Sigmoid colon (tissue), 7 donors: ENCODE measurements at places on chromosomes 5 and 9. TPM values are rescaled to one million over a fixed set of nuclear protein-coding genes. Genes with fewer than 3 reads are reported as not detected.
A peak's percentile ranks its signal among the peaks of the same experiment; 100 is the strongest.

- H3K27me3 ChIP-seq, result peaks cover 11% of the 10 kb centered on the region
- H3K4me3 ChIP-seq, result no peak overlapping the region
- H3K27ac ChIP-seq, result no peak overlapping the region
- no peaks in the 10 kb centered on the region for H3K4me1 ChIP-seq
- H3K36me3 ChIP-seq, result no peaks in the 10 kb centered on the region
These were observed 31.3 kb downstream of the IRX4 start for GRCh38 chr5:1851290-1851934.

DNA sequence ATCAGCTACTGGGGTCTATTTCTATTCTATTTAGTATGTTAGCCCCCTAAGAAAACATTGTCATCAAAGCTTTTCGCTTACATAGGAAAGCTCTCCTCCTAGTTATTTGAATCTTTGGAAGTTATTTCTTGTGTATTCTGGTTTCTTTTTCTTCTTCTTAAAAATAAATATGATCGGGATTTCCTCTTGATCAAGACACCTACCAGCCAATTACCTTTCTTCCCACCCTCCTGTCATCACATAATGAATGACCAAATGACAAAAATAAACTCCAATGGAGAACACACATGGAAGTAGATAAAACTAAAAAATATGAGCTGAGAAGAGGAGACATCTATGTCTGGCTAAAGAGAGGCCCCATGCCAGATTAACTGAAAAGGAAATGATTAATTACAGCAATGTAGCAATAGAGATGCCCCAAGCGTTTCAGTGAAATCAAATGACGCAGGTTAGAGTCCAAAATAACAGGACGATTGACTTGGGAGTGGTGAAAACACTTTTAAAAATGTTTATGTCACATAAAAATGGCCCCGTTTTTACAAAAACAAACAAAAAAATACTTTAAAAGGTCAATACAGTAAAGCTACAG lies 59.5 kb upstream of the PCSK1 start:
- H3K36me3 ChIP-seq, result no peaks in the 10 kb centered on the region
- no peak overlapping the region for H3K4me3 ChIP-seq
- DNase-seq, result no peak
- H3K4me1 ChIP-seq, result no peaks in the 10 kb centered on the region

Gene GBGT1
- total RNA-seq, result 17.9 TPM

Gene LCP2
- total RNA-seq, result 12.2 TPM

- no peaks in the 10 kb centered on the region for H3K36me3 ChIP-seq
- peaks cover 17% of the 10 kb centered on the region for H3K4me1 ChIP-seq
- H3K27ac ChIP-seq, result peak overlapping the region; percentile 48
- H3K27me3 ChIP-seq, result no peaks in the 10 kb centered on the region
- no peak overlapping the region for H3K4me3 ChIP-seq
These were observed 9.5 kb upstream of the IFNK start for GRCh38 chr9:27514551-27514950.

Gene NXNL2
- total RNA-seq, result not detected

Gene DBH
- not detected for total RNA-seq

Gene TIMD4
- total RNA-seq, result 0.66 TPM

Gene RIMOC1
- total RNA-seq, result 16.9 TPM

DNA sequence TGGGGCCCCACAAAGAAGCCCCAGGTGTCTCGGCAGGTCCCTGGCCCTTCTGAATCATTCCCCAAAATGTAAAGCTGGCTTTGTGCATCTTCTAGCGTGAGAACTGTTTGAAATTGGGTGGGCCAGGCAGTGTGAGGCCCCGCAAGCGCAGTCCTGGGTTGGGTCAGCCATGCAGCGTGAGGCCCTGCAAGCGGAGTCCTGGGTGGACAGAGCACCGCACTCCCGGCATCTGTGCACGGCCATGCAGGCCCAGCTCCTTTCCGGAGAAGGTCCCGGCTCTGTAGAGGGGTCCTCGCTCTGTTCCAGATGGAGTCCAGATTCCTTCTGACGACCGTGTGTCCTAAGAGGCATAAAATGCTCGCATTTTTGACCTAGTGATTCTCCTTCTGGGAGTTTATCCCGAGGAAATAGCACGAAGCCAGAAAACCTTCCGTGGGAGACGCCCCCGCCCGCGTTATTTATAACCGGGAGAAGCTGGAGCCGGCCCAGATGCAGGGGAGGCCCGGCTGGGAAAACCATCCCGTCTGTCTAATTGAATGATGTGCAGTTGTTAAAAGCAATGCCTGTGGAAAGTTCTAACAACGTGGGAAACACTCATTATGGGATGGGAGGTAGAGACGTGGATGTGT lies 19.4 kb upstream of the NOTCH1 start:
- no peaks in the 10 kb centered on the region for H3K36me3 ChIP-seq
- no peak overlapping the region for H3K4me3 ChIP-seq
- DNase-seq, result peak; percentile 87

DNA sequence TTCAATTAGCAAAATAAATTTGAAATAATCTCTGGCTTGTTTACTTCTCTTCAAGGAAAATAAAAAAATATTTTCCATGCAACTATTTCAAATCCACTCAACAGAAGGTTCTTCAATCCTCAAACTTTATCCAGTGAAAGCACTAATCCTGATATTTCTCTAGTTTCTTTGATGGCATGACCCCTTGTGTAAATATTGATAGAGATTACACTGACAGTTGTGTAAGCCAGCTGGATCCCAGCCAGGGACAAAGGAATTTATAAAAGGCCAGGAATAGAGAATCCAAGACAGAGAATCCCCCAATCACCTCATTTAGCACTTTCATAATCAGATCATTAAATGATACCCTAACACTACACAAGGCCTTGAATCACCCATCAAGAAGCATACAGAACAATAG lies 135.2 kb downstream of the GNA14 start:
- H3K36me3 ChIP-seq, result no peaks in the 10 kb centered on the region
- H3K4me3 ChIP-seq, result no peak overlapping the region
- no peak for DNase-seq
- H3K27ac ChIP-seq, result no peak overlapping the region

Gene DCANP1
- not detected for total RNA-seq

DNA sequence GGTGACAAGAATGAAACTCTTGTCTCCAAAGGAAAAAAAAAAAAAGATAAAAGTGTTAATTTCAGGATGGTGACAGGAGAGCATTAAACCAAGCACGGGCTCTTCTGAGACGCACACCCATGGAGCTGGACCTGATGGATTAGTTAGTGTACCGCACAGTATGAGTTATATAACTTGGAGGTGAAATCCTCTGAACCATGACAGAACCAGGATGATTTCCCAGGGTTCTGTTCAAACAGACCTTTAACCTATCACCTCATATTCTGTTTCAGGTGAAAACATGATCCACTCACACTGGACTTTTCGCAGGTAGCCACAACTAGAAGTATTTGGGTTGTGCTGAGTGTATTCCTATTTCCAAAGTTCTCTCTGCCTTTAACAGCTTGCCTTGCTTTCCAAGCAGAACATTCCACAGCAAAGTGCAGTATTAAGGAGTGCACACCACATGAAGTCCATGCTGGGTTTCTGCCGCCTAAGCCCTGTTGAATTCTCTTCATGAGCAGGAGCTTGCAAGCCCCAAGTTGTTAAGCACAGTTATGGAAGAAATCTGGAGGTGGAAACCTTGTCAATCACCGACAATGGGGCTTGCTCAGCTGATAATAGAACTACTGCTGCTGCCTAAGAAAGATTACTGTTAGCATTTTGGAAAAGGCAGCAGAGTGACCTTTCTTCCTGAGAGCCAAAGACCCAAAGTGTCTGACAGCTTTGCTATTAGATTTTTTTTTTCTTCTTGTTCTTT lies 461.7 kb downstream of the TLE1 start:
- peaks cover 16% of the 10 kb centered on the region for H3K4me1 ChIP-seq
- no peaks in the 10 kb centered on the region for H3K36me3 ChIP-seq
- H3K4me3 ChIP-seq, result no peak overlapping the region
- H3K27ac ChIP-seq, result no peak overlapping the region

GRCh38 chr9:121217609-121218292 lies 16.1 kb upstream of the RAB14 start:
- no peaks in the 10 kb centered on the region for H3K27me3 ChIP-seq
- no peaks in the 10 kb centered on the region for H3K36me3 ChIP-seq
- H3K27ac ChIP-seq, result no peak overlapping the region
- H3K4me3 ChIP-seq, result no peak overlapping the region
- peaks cover 4% of the 10 kb centered on the region for H3K4me1 ChIP-seq

GRCh38 chr5:149447373-149448367 lies 68.6 kb upstream of the IL17B start:
- H3K4me1 ChIP-seq, result peaks cover 75% of the 10 kb centered on the region
- no peak for DNase-seq
- no peak overlapping the region for H3K4me3 ChIP-seq
- H3K27ac ChIP-seq, result peak overlapping the region; percentile 87
- H3K27me3 ChIP-seq, result no peaks in the 10 kb centered on the region
